CD4-positive, alpha-beta T cell treated with Interleukin-15 for 4 hours (primary cell): ENCODE measurements at places on chromosomes 5 and 9.

- no peak for DNase-seq
Observed at GRCh38 chr9:82115331-82115730, 126.8 kb downstream of the SPATA31D1 start.

DNA sequence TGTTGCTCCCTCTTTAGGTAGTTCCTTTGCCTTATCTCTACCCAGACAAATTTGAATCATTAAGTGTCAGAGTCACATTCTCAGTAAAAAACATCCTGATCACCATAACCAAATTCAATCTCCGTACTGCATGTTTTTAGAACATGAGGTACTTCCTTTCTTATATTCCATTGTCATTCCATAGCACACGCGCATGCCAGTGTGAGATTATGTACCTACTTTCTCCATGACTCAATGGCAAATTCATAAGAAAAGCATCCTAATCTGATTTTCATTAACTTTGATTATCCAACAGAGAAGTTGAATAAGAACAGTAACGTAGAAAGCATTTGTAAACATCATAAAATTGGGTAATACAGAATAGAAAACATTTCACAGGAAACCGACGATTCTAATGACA, 1118.6 kb upstream of the CDH9 start:
- DNase-seq: no peak

GRCh38 chr9:107778661-107779060, 289.1 kb upstream of the KLF4 start:
- no peak for DNase-seq

DNA sequence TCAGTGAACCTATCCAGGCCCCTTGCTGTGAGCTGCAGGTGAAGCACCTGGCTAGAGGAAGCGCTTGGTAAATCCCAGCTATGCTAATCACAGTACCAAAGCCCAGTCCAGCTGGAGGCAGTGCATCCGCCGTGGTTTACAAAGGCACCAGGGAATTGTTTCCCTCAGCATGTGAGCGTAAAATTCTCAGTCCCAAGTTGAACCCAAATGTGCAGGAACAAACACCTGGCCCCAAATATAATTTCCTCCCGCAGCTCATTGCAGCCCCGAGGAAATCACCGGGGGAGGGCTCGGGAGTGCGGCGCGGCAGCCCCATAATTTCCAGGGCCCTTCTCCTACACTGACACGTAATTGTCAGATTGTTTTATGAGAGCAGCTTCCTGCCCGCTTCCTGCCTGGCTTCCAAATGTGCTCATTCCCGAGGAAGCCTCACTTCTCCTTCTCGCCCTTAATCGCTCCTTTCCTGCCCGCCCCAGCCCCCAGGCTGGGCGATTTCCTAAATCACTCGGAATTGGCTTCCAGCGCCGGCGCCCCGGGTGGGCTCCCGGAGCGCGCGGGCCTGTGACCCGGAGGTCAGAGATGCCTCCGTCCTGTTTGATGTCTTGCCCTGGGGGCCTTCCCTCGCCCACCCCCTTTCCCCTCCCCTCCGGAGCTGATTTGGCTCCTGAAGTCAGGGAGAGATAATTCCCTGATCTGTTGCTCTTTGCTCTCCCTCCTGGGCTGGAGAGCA, 134.4 kb downstream of the FGF1 start:
- DNase-seq: no peak

- DNase-seq: no peak
Observed at GRCh38 chr5:79181419-79182022, 54.4 kb upstream of the JMY start.

DNA sequence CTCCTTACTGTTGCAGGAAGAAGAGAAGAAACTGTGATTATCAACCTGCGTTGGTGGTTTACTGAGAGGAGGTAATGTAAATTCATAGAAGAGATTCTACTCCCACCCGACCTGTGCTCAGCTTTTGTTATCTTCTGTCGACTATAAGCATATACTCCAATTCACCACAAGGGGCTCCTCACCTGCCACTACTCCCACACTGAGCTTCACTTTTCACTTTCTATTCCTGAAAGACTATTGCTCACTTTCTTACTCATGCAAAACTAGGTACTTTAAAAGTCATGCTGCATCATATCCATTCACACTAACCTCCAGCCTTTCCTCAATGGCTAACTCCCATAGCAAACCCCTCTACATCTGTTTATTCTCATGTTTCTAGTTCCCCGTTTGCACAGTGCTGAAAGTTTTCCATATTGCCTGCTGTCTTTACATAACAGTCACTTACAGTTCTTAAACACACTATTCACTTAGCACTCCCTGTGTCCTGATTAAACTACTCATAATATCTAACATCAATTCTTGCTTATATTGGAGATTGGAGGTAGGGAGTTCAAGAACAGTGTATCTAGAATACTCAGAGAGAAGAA, 1062.6 kb downstream of the NR2F1-AS1 start:
- no peak for DNase-seq

- no peak for DNase-seq
Observed at GRCh38 chr9:105401651-105402050, 46.2 kb upstream of the FSD1L start.

DNA sequence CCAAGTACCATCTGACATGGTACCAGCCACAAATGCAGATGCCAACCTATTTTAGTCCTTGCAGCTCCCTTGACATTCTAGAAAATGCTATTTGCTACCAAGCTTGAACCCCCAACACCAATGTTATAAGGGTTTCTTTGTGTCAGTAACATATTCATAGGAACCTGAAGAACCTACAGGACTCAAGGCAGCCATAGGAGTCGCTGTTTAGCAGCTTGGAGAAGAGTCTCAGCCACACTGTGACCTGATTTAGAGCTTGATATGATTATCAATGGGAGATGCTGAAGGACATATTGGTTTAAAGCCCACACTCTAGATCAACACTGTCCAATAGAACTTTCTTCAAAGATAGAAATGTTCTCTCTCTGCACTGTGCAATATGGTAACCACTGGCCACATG, 6.4 kb upstream of the ZFR start:
- DNase-seq: no peak

GRCh38 chr5:1069720-1070088, 42.2 kb downstream of the SLC12A7 start:
- DNase-seq: no peak

GRCh38 chr9:72864327-72864726, 88.5 kb downstream of the ALDH1A1 start:
- DNase-seq: no peak

DNA sequence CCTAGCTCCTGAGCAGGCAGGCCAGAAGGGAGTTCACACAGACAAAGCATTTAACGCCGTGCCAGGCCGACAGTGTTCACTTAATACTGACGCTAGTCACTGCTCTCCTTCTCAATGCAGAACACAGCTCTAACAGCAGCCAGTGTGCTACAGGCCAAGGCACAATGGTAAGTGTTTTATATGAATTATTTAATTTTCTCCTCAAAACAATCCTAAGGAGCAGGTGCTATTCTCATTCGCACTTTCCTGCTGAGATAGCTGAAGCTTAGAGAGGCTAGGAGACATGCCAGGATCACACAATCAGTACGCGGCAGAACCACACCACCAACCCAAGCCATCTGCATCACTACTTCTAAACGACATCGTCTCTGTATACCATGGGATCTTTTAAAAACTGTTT, 170.7 kb downstream of the SPOCK1 start:
- no peak for DNase-seq

- no peak for DNase-seq
Observed at GRCh38 chr9:37363124-37363523, 59.4 kb upstream of the GRHPR start.

DNA sequence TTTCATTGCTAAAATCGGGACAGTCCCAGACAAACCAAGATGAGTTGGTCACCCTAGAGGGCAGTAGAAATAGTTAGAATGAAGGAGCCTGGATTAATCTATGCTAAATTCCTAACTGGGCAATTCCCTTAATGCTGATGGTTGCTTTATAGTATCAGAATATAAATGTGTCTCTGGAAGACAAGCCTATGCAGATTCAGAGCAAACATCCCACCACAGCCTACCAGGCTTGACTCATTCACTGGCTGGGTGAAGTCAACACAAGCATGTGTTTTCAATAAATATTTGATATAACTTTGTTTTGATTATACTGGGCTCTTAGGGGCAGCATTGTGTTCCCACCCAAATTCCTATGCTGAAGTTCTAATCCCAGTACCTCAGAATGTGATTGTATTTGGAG, 79.3 kb downstream of the RMI1 start:
- DNase-seq: no peak

GRCh38 chr9:82991671-82992070, 71.3 kb downstream of the RASEF start:
- DNase-seq: no peak

DNA sequence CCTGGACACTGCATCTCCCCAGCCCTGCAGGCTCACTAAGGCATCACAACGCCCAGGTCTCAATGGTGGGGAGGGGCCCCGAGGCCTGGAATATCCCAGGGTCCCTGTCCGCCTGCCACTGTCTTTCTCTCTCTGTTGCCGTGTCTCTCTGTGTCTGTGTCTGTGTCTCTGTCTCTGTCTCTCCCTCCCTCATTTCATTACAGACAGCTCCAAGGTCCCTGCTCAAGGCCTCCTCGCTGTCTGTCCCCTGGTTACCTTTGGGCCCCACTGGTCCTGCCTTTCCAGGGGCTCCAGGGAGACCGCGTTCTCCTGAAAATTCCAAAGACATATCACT, 3.2 kb downstream of the FCN1 start:
- DNase-seq: no peak

- no peak for DNase-seq
Observed at GRCh38 chr5:154514331-154514730, 36.3 kb upstream of the HAND1 start.

GRCh38 chr5:63125392-63125791, 546.8 kb downstream of the LRRC70 start:
- no peak for DNase-seq

DNA sequence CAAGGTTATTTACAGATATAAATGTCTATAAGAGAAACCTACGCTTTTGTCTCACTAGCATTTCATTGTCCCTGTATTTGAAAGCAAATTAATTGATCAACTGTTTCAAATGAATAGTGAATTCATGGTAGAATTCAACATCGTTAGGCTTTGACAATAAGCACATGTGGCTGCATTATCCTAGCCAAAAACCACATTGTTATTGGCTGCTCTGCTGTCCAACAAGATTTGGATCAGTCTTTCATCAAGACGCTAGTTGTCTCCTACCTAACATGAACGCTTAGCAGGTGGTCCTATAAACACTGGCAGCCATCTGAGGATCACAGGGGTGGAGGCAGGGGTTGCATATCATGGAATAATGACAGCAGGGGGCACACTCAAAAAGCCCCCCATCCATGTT, 455.0 kb downstream of the CTNND2 start:
- no peak for DNase-seq

DNA sequence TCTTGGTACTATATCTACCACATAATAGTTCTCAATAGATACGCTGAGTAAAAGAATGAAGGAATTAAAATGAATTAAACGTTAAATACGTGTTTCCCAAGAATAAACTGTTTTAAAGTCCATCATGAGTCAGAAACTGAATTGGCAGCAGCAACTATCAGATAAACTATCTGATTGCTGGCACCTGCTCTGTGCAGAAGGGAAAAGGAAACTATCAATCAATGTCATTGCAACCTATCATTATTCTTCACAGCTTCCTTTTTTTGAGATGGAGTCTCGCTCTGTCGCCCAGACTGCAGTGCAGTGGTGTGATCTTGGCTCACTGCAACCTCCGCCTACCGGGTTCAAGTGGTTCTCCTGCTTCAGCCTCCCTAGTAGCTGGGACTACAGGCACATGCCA, 8.8 kb upstream of the WDR36 start:
- DNase-seq: no peak
